ENCODE measurements at places on chromosomes 5 and 9. TPM values are rescaled to one million over a fixed set of nuclear protein-coding genes. Genes with fewer than 3 reads are reported as not detected.

The PRDM9 gene
- not detected for total RNA-seq

The GABRA1 gene
- total RNA-seq: not detected

The CCNH gene
- 88.2 TPM for total RNA-seq

DNA sequence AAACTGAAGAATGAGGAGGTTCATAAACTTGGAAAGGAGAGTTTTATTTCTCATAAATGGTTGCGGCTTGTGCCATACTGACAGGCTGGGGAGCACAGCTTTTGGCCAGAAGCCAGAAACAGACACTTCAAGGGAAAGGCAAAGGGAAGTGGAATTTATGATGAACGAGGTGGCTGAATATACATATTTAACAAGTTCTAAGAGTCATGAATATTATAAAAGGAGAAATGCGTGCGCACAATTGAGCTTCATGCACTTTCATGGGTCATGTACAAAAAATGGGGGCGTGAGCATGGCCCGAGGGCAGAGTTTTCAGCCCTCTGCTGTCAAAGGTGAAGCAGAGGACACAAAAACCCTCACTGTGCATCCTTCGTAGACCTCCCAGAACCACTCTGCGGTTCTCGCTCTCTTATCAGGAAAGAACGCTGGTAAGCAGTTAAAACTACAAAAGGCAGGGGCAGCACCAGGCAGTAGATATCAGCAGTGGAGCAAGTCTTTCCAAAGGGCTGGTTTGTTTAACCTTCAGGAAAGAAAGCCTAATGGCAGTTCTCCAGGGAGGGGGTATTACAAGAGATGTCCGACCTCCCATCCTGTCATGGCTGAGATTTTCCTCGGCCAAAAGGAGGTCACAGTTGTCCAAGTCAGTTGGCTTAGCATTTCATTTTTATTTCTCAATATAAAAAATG lies 29.0 kb downstream of the AUH start:
- no peak for DNase-seq

DNA sequence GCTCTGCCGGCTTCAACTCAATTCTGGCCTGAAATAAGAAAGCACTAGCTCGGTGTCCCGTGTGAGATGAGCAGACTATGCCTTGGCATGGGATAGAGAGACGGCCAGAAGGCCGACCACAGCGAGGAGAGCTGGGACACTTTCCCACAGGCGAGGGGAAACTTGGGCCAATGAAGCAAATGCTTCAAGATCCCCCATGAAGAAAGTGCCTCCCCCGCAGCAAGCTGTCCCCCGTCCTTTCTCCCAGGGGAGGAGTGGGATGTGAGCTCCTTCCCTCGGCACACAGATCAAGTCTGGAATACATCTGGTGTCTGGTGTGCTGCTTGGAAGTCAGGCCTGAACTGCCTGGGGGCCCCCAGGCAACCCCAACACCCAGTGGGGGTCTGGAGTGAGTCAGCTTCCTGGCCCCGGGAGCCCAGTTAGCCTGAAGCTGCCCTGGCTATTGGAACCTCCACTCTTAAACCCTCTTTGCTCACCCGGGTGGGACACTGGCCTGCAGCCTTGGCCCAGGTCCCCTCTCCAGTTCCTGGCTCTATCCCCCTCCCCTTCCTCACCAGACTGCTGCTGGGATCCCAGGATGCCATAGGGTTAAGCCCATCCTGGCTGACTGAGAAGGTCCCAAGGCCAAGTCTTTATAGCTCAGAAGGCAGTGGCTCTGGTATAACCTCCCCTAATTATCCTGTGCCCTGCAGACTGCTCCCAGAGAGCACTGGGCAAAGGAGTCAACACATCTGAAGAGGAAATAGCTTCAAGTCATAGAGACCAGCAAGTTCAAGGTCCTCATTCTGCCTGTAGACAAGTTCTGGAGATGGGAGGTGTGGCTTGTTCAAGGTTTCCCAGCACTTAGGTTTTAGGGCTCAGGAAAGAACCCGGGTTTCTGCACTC lies 205.3 kb downstream of the TTLL11 start:
- DNase-seq: peak; percentile 79
